ENCODE measurements at places on chromosomes 3 and 15. TPM values are rescaled to one million over a fixed set of nuclear protein-coding genes. Genes with fewer than 3 reads are reported as not detected.

GRCh38 chr3:178260887-178261565, 275.2 kb upstream of the KCNMB2 start:
- DNase-seq: no peak
- no peak overlapping the region for H3K27ac ChIP-seq
- no peak overlapping the region for H3K4me3 ChIP-seq
- H3K36me3 ChIP-seq: no peaks in the 10 kb centered on the region
- H3K27me3 ChIP-seq: no peaks in the 10 kb centered on the region

DNA sequence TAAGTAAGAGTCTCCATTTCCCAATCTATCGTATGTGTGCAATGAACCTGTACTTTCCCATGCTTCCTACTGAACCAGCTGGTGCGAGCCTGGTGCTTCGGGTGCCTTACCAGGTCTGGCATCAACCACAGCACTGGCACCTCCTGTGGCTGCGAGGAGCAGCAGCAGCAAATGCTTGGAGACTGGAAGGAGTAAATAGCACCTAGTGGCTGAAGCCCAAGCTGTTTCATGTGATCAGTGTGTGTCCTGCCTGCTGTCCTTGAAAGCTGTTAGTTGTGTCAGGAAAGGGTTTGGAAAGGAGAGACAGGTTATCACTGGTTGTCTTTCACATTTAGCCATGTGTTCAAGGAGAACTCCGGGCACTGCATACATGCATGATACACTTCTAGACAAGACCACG, 31.8 kb downstream of the PCOLCE2 start:
- H3K4me3 ChIP-seq: no peak overlapping the region
- H3K27ac ChIP-seq: no peak overlapping the region
- no peaks in the 10 kb centered on the region for H3K4me1 ChIP-seq
- no peak for DNase-seq
- no peaks in the 10 kb centered on the region for H3K36me3 ChIP-seq

DNA sequence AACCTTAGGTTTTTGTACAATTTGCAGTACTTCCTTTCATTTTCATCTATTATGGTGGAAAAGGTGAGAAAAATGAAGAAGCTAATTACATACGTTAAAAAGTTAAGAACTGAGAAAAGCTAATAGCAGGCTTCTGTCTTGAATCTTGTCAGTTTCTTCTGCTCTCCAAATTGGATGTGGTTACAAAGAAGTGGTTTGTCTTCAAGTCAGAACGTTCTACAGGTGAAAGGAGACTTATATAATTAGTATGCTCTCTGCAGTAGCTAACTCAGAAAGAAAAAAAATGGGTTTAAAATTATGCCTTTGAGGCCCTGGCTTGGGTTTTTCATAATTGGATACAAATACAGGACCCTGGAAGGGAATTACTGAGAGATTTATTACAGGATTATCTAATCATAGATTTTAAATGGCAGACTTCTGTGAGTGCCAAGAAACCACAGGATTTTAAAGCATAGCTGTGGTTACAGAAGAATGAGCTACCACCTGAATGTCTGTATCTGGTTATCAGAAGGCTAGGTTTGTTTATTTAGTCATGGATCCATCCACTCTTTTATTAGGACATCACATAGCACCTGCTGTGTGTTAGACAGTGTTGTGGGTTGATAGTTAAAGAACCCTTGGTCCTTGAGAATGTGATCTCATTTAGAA, 528.1 kb upstream of the MCTP2 start:
- no peak overlapping the region for H3K27ac ChIP-seq
- no peak overlapping the region for H3K4me3 ChIP-seq
- H3K36me3 ChIP-seq: no peaks in the 10 kb centered on the region
- no peaks in the 10 kb centered on the region for H3K4me1 ChIP-seq
- no peak for DNase-seq
- H3K27me3 ChIP-seq: no peaks in the 10 kb centered on the region

DNA sequence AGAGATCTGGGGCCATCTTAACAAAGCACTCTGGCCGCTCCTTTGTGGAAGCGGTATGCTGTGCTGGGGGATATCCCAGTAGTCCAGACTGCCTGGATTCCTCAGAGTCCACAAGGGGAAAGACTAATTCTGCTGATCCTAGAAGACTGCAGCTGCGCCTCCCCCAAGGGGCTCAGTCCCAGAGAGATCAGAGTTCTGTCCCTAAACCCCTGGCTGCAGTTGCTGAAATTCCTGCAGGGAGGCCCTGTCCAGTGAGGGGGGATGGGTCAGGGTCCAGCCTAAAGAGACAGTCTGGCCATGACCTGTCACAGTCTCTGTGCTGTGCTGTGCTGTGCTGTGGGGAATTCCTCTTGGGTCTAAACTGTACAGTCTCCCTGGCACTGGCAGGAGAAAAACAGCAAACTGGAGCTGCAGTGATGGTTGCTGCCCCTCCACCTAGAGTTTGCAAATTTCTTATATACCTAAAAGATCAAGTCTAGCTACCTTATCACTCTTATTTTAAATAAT, 575.1 kb upstream of the UBE2E2 start:
- H3K4me1 ChIP-seq: no peaks in the 10 kb centered on the region
- H3K4me3 ChIP-seq: no peak overlapping the region
- no peaks in the 10 kb centered on the region for H3K27me3 ChIP-seq

DNA sequence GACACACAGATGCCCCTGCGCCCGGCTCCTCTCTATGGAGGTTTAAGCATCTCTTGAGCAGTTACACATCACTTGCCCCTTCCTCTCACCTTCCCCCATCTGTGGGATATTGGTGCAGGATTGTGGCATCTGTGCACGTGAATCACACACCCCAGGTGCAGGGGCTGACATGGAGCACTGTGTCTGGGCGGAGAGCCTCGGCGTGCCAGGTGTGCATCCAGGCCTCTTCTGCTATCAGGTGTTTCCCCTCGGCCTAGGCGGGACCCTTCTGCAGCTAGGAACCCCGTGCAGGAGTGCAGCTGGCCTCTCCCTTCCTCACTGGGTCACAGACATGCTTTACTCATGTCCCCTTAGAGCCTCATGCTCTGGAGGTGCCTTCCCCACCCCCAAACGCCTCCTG, 33.4 kb upstream of the MUC13 start:
- H3K27me3 ChIP-seq: no peaks in the 10 kb centered on the region
- DNase-seq: peak; percentile 33
- H3K27ac ChIP-seq: no peak overlapping the region
- peaks cover 3% of the 10 kb centered on the region for H3K36me3 ChIP-seq

- H3K4me1 ChIP-seq: no peaks in the 10 kb centered on the region
- no peak for DNase-seq
- H3K27me3 ChIP-seq: no peaks in the 10 kb centered on the region
- no peak overlapping the region for H3K4me3 ChIP-seq
- no peak overlapping the region for H3K27ac ChIP-seq
Observed at GRCh38 chr3:169077394-169077906, 586.1 kb downstream of the MECOM start.

- no peaks in the 10 kb centered on the region for H3K36me3 ChIP-seq
- no peak for DNase-seq
- H3K27me3 ChIP-seq: no peaks in the 10 kb centered on the region
- H3K27ac ChIP-seq: no peak overlapping the region
- no peak overlapping the region for H3K4me3 ChIP-seq
Observed at GRCh38 chr3:119025171-119025795, 9.4 kb downstream of the IGSF11 start.

GRCh38 chr3:9167222-9167621, 82.2 kb downstream of the SRGAP3 start:
- no peak overlapping the region for H3K4me3 ChIP-seq
- peaks cover 40% of the 10 kb centered on the region for H3K4me1 ChIP-seq
- no peak for DNase-seq
- H3K36me3 ChIP-seq: no peaks in the 10 kb centered on the region

The ANKRD63 gene
- not detected for total RNA-seq

The OR5K2 gene
- total RNA-seq: not detected

The C3orf22 gene
- total RNA-seq: not detected

The SAMMSON gene
- total RNA-seq: under 0.01 TPM
